CD4-positive, CD25-positive, alpha-beta regulatory T cell (primary cell): ENCODE measurements at places on chromosomes 16 and 17. TPM values are rescaled to one million over a fixed set of nuclear protein-coding genes. Genes with fewer than 3 reads are reported as not detected.

DNA sequence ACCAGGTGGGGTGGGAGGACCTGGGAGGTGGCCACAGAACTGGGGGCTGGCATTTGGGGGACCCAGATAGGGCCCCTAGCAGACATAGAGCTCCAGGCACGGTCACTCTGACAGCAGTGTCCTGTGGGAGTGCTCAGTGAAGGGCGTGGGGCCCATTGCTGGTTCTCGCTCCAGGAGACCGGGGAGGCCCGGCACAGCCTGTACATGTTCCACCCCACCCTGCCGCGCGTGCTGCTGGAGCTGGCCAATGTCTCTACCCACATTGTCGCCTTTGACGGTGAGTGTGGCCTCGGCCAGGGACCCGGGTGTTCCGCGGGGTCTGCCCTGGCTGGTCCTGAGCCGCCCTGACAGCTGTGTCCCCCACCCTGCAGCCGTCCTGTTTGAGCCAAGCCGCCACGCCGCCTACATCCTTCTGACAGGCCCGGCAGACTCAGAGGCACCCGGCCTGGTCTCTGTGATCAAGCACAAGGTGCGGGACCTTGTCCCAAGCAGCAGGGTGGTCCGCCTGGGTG is 11.2 kb downstream of the RGS11 start:
- DNase-seq: no peak

DNA sequence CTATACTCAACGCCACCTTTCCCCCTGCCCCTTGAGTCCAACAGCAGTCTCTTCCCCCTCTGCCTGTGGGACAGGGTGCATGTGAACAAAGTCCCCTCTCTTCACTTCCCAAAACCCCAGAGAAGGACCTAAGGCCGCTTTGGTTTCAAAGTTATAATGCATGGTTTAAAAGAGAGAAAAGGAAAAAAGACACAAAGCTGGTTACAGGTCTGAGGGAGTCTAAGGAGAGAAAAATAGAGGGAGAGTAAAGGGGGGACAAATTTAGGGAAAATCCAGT is 1.1 kb upstream of the GABARAP start:
- DNase-seq: no peak

DNA sequence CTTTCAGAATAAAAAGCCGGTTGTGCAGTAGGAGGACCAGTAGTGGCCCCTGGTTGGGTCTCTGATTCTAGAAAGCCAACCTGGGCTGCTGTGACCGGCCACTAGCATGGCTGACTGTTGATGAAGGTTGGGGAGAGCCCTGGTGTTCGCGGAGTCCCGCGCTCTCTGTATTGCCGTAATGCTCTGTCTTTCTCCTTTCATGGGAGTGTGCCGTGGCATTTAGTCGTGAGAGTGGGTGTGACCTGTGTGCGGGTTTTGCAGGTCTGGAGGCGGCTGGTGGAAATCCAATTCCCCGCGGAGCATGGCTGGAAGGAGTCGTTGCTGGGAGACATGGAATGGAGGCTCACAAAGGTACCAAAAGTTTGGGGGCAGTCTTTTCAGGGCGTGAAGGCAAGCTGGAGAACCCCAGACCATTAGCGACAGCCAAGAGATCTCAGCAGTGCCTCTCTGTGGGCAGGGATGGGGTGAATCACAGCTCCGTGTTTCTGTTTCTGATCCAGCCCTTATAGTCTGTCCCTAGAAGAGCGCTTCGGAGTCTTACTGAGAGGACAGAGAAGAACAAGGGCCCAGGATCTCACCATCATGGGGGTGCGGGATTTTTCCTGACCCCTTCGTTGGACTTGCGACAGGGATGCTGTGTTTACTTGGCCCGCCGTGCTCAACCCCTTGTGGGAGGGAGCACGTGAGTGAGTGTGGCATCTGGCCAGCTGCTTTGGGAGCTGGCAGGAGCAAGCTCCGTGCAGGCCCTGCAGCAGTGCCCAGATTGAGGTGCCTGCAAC is 56.5 kb downstream of the RNF213 start:
- no peak for DNase-seq

DNA sequence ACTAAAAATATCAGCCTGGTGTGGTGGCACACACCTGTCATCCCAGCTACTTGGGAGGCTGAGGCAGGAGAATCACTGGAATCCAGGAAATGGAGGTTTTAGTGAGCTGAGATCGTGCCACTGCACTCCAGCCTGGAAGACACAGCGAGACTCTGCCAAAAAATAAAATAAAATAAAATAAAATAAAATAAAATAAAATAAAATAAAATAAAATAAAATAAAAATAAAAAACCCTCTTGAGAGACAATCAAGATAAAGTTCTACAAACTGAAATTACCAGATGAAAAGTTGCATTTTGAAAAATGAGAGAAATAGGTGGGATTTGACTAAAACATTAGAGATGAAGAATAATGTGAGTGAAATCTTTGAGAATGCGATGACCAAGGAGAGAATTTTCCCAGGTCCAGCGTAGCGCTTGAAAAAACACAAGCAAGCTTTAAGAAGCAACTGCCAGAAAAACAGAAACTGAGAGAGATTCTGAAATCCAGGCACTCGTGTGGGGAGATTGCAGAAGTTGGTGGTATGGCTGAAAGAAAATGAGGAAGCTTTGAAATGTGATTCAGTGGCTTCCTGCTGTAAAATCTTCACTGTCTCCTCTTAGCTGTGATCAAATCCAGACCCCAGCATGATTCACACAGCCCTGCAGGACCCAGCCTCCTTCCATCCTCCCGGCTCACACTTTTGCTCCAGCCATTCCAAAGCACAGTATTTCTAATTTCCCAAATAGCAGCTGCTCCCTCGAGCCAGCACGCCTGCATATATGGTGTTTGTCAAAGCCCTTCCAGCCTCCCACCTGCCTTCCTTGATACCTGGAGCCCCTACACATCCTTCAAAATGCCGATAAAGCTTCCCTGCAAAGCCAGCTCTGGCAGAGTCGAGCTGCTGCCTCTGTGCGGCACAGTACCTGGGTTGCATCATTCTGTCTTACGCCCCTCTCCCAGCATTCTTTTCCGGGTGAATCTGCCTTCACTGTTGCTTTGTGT is 8.2 kb upstream of the CD300E start:
- DNase-seq: no peak

GRCh38 chr17:48612854-48613691 is 2.0 kb downstream of the HOXB8 start:
- peak; percentile 51 for DNase-seq

DNA sequence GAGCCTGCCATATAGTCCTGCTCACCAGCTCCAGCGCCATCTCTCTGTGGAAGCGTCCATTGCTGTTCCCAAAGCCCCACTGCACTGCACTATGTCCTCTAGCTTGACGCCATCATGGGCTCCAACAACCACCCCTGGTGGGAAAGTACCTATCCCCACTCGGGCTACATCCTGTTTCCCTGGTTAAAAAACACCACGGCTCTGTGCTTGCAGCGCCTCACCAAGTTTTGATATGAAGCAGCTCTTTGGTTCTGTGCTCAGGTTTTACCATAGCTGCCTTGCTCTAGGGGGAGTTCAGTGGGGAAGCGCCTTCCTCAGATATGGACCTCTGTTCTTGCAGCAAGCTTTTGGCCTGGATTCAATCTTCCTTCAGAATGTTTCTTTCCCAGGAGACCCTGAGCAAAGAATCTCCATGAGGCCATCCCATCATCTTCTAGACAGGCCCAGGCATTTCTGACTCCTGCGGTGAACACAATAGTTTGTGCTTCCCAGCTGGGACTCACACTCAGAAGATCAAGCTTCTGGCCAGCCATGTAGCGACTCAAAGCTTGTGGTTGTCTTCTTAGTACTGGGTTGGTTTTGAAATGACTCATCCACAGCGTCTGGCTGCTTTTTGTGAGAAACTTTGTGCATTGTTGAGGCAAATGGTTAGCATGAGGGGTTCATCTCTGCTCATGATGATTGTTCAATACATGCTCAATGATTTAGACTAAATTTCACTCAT is 39.5 kb downstream of the DYNLRB2 start:
- DNase-seq: peak; percentile 92

Gene KRTAP3-2
- total RNA-seq: not detected
